Stimulated activated CD8-positive, alpha-beta memory T cell treated with anti-CD3 and anti-CD28 coated beads, Interleukin-7, amount 100 ng/mL, for 1 hour (primary cell): ENCODE measurements at places on chromosomes 3 and 15.

DNA sequence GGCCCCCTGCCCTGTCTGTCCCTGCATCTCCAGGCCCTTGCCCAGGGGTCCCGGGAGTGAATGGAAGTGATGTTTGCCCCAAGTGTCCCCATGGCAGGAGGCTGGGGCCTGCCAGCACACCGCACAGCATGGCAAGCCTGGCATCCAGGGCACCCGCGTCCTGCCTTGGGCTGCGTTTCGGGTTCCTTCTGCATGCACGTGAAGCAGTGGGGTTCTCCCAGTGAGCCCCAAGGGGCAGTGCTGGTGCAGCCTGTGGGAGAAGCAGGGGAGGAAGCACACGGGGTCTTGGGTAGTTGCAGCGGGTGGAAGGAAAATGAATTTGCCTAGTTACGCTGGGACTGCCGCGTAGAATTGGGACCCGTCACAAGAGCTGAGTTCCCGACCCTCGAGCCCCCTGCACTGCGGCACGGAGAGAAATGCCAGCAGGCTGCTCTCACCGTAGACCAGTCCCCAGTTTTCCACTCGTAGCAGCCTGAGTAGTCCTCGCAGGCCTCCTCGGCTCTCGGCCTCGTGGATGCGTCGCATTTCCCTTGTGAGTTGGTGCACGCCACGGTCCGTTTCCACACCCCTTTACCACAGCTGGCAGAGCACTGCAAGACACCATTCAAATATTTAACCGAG lies 259.5 kb upstream of the LYSMD4 start:
- no peak for DNase-seq

- no peak for DNase-seq
Measured at GRCh38 chr15:39083213-39083612, 497.7 kb upstream of the THBS1 start.

DNA sequence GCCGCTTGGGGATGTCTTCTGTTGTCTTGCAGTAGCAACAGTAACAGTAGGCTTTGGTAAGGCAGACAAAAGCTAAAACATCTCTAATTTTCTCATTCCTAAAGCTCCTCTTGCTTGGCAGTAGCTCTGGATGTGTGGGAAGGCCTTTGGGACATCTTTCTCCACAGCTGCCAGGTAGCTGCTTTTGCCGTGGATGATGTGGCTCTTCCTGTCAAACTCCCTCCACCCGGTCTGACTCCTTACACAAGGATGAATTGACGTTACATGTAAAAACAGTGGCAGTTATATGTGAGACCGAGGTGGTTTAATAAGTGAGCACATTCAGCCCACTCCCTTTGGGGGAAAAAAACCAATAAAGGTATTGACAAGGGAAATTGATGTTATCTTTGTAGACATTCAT lies 309.1 kb downstream of the TUSC7 start:
- no peak for DNase-seq

DNA sequence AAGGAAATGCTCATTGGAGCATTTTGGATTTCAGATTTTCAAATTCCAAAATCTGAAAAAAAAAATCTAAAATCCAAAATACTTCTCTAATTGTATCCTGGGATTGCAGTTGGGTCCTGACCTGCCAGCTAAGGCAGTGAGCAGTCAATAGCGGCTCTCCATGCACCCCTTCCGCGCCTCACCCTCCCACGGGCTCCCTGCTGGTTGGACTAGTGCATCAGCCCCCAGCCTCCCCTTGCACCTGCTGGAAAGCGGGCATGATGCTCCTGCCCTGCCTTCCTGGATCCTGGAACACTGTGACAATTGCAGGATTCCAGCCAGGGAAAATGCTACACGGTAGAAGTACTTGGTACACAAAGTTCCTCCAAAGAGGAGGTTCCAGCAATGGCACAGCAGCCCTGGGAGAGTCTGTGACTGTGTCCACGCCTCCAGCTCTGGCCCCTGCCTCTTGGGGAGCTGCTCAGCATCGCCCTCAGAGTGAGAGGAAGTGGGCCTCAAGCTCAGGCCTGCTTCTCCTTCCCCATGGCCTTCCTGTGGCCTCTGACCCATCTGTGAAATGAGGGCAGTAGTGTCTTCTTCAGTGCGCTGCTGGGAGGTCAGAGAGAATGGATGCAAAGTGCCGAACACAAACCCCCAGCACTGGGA lies 39.5 kb upstream of the CHRNB4 start:
- no peak for DNase-seq

GRCh38 chr3:160486459-160486869 lies 36.9 kb upstream of the TRIM59 start:
- no peak for DNase-seq

DNA sequence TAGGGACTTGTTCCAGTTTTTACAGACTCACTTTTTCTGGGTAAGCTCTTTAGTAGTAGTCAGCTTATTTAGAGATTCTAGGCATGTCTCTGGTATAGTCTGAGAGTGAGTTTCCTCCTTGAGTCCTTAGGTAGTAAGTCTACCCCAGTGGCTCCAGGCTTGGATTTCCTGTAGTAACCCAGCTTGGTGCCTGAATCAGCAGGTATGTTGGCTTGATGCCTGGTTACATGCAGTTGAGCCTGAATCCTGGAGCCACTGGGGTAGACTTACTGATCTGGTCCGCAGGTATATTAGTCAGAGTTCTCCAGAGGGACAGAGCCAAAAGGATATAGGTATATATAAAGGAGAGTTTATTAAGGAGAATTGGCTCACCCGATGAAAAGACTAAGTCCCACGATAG lies 85.8 kb upstream of the RBMS3 start:
- DNase-seq = no peak

GRCh38 chr3:77421916-77422315 lies 382.0 kb downstream of the ROBO2 start:
- DNase-seq = no peak

- no peak for DNase-seq
Measured at GRCh38 chr3:123085932-123086627, 19.3 kb downstream of the PDIA5 start.

GRCh38 chr3:113186566-113186965 lies 24.8 kb upstream of the BOC start:
- DNase-seq = no peak

DNA sequence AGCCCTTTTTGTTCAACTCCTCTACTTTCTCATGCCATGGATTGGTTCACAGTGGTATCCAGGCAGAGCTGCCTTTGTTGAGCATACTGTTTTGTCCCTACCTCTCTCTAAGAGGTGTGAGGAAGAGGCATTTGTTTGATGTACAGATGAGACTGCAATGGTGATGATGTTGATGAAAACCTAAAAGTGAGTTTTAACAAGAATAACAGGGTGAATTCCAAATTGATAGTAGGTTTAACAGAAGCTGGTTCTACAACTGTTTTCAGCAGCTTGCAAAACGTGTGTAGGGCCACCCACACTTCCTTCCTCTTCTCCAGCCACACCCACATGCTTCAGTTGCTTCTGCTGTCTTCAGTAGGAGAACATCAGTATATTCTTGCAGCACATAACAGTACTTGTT lies 10.2 kb downstream of the SNRK start:
- DNase-seq = peak; percentile 30

DNA sequence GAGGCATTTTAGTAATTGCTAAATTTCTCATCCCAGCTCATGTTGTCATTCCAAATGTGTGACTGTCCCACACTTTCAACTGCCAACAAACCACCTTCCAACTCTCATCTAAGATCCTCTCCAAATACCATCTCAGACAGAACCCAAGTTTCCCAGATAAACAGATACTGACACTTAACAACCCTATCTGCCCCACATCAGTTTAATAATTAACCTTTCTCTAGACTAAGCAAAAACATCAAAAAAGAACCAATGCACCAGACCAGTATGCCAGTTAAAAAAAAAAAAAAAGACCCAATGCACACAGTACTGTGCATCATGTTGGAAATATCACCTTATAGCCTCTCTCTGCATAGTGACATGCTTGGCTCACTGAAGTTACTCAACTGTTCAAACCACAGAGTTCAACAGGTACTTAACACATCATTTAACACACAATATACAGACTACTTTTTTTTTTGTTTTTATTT lies 5.5 kb downstream of the SFMBT1 start:
- DNase-seq = no peak

DNA sequence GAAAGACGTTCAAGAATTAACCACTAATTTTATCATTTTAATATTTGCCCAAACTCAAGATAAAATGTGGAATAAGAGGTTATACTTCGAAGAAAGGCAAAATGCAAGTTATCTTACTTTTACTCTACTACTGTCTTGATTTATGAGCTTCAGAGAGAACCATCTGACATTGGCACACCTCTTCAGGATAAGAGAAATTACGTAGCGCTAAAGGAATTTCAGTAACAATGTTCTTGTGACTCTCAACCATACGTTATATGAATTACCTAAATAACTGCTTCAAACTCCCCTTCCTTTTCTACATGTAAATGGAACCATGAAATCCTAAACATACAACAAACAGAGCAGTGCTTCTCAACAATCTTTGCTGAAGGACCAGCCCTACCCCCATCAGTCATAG lies 96.8 kb downstream of the ZNF385D start:
- no peak for DNase-seq

DNA sequence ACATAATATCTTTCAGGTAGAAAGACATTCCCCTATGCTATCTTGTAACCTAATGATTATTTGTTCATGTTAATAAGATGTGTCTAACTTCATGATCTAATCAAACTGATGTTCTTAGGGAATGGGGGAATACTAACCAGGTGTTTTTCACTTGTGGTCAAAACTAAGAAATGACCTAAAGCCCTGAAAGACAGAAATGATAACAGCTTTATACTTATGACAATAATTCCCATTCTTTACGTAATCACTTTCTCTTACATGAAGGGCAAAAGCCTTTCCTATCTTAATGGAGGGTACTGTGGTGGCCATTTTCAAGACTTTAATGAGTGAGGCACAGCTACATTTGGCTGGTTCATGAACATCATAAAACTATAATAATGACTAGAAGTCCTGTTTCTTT lies 33.9 kb upstream of the MEIS2 start:
- no peak for DNase-seq

DNA sequence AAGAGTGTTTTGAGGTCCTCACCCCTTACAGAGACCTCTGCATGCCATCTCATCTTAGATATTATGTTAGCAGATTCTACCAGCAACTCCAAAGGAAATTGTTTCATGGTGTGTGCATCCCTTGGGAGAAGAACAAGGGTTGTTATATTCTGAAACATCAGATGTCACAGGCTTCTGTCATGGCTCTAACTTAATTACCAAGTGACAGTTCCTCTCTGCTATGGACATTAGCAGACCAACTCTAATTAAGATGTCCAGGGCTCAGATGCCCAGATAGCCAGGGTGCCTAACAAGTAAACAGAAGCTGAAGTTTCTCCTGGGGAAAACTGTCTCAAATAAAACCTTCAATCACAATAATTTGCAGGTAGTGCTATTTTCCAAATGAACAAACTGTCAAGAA lies 153.1 kb upstream of the BFSP2 start:
- no peak for DNase-seq

GRCh38 chr15:52780172-52780980 lies 9.8 kb downstream of the ONECUT1 start:
- DNase-seq = peak; percentile 51

DNA sequence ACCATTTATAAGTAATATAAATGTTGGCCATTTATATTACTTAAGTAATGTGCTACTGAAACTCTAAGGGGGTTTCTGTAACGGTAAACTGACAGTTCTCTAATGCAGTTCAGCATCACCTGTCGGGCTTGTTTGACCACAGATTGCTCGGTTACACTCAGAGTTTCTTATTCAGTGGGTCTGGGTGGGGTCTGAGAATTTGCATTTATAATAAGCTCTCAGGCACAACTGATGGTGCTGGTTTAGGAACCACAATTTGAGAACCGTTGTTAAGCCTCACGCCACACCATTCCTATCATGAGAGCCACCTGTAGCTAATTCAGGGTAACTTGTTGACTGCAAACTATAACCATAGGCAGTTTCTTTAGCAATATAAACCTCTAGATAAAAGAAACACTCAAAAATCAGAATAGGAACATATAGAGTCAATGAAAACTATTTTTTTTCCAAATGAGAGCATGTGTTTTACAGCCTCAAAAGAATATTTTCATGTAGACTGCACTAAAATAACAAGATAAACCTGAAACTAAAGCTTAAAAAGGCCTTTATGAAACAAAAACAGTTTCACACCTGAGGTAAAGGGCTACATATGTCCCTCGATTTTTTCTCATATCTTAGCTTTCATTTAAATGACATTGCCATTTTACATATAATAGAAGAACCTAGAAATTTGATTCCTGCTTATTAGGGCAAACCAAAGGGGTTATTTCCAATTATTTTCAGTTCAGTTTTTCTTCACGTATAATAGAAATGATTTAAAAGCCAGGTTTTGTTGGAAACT lies 604.8 kb downstream of the UNC13C start:
- DNase-seq = no peak

DNA sequence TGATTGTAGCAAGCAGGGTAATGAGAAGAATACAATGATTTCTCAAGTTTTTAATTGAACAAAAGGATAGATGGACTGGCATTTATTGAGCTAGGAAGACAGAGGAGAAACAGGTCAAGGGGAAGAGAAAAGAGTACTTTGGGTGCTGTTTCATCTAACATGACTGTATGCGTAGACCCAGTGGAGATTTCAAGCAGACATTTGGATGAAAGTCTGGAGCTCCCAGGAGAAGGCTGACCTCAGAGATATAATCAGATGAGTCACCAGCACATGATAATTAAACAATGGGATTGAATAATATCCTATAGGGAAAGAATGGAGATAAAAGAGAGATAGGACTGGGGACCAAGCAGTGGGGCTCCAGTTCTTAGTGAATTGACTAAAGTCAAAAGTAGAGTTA lies 194.9 kb downstream of the ARRDC4 start:
- DNase-seq = no peak

GRCh38 chr3:26657348-26657976 lies 34.9 kb downstream of the LRRC3B start:
- DNase-seq = no peak

DNA sequence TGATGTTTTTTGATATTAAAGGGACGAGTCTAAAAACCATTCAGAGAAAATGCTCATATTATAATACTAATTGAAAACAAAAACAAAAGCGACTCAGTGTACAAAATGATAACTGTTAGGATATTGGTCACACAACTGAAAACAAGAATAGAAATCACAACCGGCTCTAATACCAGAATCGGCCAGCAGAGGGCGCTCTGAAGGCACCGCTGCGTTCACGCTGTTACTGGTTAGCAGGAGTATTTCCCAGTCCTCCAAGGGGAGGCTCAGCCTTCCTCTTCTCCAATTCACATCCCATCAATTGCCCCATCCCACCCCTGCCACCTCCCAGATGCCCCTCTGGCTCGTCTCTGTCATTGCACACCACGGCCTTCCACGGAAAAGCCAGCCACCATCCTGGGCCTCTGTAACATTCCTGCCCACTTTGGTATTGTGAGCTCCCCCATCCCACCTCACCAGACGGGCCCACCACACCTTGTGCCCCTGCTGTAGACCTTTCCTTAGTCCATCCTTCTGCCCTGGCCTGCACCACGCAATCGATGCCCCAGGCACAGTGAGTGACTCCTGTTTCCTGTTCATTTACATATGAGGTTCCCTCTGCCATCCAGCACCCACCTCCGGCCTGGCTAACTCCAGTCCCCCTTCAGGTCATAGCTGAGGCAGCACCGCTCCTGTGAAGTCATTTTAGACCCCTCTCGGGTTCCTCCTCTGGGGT lies 8.5 kb downstream of the FAM107A start:
- peak; percentile 49 for DNase-seq

GRCh38 chr3:103218146-103218545 lies 783.3 kb downstream of the ZPLD1 start:
- no peak for DNase-seq

- no peak for DNase-seq
Measured at GRCh38 chr3:150345021-150345538, 63.0 kb upstream of the TSC22D2 start.
